ENCODE measurements at places on chromosomes 12 and 14. TPM values are rescaled to one million over a fixed set of nuclear protein-coding genes. Genes with fewer than 3 reads are reported as not detected.

- DNase-seq = peak; percentile 41
These were observed 54.5 kb upstream of the FRS2 start for GRCh38 chr12:69415471-69416275.

Gene INHBC
- total RNA-seq = not detected

DNA sequence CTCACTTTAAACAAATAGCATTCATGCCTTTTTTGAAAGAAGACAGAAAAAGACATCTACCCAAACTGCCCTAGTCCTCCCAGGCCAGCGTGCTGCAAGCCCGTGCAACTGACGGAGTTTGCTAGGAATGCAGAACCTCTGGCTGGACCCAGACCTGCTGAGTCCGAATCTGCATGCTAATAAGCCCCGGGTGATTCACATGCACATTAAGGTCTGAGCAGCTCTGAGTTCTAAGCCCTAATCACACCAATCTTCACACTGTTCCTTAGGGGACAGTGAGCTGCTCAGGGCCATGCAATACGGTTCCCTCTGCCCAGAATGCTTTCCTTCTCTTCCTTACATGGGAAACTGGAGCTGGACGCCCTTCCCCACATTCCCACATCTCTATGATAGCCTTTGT, 25.2 kb downstream of the HAL start:
- no peak for DNase-seq

DNA sequence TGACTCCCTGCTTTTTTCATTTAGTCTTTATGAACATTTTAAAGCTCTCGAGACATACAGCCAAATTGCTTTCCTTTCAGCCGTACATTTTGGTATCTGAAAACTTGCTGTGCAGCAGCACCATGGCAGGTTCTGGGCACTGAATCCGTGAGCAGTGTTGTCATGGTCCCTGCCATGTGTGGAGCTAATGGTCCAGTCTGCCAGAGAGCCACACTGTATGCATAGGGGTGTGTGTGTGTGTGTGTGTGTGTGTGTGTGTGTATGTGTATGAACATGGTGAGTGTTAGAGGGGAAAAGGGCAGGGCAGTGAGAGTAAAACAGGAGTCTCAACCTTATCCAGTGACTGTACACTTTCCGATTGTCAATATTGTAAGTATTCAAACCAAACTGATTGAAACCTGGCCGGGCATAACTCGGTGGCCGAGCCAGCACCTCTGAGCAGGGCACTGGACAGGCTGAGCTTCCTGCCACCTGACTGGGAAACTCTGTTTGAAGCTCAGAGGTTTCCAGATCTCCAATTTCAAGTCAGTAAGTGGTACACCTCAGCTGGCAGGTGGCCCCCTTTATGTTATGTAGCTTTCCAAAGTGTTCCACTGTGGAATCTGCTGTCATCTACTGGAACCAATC, 110.0 kb downstream of the ESR2 start:
- no peak for DNase-seq

GRCh38 chr12:116603546-116604177, 44.5 kb downstream of the MAP1LC3B2 start:
- DNase-seq = no peak

GRCh38 chr12:17954788-17955187, 135.2 kb downstream of the RERGL start:
- no peak for DNase-seq

DNA sequence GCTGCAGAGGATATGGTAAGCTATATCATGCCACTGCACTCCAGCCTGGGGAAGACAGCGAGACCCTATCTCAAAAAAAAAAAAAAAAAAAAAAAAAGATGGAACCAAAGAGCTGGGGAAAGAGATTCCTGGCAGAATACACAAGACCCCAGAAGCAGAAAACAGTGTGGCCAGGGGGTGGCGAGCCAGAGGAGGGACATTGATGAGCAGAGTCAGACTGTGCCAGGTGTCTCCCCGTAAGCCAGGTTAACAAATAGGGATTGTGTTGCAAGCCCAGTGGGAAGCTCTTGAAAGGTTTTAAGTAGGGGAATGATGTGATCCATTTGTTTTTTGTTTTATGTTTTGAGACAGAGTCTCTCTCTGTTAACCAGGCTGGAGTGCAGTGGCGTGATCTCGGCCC, 56.1 kb downstream of the FIGNL2 start:
- no peak for DNase-seq

Gene IL23A
- not detected for total RNA-seq

DNA sequence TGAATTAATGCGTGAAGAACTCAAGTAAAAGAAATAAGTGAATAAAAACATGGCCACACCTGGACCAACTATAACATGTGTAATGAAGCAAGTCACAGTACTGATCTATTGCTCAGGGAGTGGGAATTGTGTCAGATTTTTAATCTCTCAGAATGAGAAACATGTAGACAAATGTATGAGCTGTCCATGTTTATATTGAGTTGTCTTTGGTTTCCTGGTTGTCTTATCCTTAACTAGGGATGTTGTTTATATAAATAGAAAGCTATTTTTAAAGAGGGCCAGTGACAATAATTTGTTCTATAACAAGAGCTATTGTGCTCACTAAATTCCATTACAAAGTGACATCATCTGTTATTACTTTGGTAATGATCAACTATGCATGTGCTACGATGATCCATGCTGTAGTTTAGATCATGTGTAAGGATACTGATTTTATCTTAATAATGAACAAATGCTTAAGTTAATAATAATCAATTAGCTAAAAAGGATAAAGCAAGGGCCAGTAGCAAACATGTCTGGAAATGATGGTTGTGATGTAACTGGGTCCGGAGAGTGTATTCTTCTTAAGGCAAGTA, 91.3 kb upstream of the RTL1 start:
- DNase-seq = no peak

Gene PIK3C2G
- total RNA-seq = not detected

- no peak for DNase-seq
These were observed 159.9 kb downstream of the DUSP6 start for GRCh38 chr12:89192429-89192828.

Gene SLC7A7
- total RNA-seq = 12.0 TPM

Gene SLC25A47
- not detected for total RNA-seq

Gene CD163L1
- total RNA-seq = 10.5 TPM

Gene LPAR5
- total RNA-seq = 2.9 TPM

- DNase-seq = no peak
These were observed 3.0 kb upstream of the TESC start for GRCh38 chr12:117101953-117102799.

Gene POTEM
- not detected for total RNA-seq

Gene ANHX
- not detected for total RNA-seq

DNA sequence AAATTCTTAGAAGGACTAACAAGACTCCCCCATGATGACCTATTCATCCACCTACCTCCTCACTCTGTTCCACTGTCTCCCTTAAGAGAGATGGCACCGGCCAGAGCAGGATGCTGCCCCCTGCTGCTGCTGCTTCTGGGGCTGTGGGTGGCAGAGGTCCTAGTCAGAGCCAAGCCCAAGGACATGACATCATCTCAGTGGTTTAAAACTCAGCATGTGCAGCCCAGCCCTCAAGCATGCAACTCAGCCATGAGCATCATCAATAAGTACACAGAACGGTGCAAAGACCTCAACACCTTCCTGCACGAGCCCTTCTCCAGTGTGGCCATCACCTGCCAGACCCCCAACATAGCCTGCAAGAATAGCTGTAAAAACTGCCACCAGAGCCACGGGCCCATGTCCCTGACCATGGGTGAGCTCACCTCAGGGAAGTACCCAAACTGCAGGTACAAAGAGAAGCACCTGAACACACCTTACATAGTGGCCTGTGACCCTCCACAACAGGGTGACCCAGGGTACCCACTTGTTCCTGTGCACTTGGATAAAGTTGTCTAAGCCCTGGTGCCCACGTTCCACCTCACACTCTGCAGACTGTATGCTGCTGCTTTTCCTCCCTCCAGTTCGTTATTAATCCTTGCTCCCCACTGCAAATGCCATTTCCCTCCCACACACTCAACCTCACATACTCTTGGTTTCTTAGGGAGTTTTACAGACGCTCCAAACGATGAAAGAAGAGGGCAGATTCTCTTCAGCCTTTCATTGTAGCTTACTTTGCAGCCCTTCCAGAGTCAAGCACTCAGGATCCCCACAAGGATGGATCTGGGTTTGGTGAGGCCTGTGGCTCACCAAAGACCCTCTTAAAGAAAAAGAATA, at the start of gene RNASE8:
TSS of gene RNASE8 (plus strand) at position 20 of the 873 bp plus-strand sequence. CDS start at position 91, 71 bp downstream.
- DNase-seq = no peak

DNA sequence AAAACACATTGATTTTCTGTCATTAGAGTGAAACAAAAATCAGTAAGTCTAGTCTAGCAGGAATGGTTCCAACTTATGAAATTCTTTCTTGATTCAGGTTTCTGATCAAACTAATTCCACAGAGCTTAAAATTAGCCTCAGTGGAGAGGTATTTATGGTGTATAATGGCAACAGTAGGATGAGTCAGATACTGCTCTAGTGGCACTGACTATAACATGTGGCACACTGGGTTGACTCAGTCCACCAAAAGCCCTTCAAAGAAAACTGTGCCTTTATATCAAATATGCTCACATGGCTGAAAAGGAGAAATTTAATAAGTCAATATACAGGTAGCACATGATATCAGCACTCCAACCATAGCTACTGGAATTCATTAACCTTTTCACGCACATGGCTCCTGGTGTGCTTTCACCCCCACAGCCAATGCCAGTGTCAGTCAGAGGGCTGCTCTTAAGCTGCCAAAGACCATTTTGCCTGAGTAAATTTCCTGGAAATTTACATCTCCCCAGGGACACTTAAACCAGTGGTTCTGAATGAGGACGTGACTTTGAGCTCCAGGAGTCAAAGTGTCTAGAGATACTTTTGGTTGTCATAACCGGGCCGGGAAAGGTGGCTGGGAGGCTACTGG, 21.7 kb upstream of the CATSPERB start:
- no peak for DNase-seq

Gene CEBPE
- not detected for total RNA-seq

DNA sequence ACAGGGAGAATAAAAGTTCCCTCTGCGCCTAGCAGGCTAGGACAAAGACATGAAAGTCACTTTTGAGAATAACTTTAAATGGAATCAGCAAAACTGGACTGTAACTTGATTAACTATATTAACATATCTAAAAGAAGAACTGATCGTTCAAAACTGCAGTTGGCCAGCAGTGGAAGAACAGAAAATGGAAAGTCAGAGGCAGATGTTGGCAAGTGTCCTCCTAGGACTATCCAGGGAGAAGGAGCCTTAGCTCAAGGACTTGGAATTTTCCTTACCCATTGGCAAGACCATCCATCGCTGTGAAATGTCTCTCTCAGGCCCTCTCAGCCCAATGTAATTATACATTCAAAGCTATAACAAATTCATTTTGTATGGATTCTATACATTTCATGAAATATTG, 419.7 kb downstream of the ATP23 start:
- no peak for DNase-seq

DNA sequence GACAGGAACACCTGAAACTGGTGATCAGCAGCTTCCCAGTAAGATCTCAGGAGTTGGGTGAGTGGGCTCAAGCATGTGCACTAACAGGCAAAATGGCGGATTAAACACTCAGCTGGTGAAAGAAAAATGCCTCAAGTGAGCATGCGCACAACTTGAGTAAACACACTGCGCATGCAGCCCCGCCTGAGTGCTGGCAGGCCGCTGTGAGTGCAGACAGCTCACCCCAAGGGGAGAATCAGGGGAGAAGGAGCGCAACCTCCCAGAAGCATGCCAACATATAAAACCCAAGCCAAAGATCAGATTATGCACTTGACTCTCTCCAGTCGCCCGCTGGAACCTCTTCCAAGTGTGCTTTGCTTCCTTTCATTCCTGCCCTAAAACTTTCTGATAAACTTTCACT, 125.8 kb downstream of the VRK1 start:
- no peak for DNase-seq

DNA sequence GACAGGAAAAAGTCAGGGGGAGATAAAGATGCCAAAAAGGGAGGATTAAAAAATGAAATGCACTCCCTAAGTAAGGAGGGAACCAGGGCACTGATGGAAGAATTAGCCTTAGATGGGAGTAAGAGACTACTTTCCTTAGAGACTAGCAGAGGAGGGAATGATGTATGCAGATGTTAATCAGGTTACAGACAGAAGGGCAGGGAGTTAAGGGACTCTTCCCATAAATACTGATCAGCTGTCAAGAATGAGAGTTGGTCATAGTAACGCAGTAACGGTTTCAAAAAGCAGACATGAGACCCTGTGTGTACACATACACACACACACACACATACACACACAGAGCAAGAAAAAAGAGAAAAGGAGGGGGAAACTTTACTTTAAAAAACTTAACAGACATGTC, 93.4 kb downstream of the PHLDA1 start:
- DNase-seq = no peak

GRCh38 chr12:88591343-88591742, 11.1 kb upstream of the KITLG start:
- no peak for DNase-seq
